ENCODE measurements at places on chromosomes 3 and 15. TPM values are rescaled to one million over a fixed set of nuclear protein-coding genes. Genes with fewer than 3 reads are reported as not detected.

DNA sequence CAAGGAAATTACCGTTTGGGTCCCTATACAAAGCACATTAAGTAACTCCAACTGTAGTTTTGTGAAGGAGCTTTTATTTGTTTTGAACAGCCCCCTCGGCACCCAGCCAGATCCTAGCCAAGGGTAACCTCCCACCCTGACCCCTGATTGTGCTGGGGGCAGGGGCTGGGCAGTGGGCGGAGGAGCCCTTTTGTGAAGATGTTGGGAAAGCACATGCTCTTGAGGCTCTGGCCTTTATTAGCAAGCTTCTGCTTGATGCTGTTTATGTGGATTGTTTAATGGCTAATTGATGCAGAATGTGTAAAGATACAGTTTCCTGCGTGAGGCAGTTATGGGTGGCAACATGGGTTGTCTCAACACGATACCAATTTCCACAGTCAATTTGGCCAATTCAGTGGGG, 136.5 kb downstream of the MAP2K5 start:
- no peak for DNase-seq

- no peak for DNase-seq
These were observed 37.2 kb downstream of the DPH3 start for GRCh38 chr3:16227566-16227965.

GRCh38 chr15:63016234-63016633, 26.3 kb upstream of the TPM1 start:
- DNase-seq = no peak

DNA sequence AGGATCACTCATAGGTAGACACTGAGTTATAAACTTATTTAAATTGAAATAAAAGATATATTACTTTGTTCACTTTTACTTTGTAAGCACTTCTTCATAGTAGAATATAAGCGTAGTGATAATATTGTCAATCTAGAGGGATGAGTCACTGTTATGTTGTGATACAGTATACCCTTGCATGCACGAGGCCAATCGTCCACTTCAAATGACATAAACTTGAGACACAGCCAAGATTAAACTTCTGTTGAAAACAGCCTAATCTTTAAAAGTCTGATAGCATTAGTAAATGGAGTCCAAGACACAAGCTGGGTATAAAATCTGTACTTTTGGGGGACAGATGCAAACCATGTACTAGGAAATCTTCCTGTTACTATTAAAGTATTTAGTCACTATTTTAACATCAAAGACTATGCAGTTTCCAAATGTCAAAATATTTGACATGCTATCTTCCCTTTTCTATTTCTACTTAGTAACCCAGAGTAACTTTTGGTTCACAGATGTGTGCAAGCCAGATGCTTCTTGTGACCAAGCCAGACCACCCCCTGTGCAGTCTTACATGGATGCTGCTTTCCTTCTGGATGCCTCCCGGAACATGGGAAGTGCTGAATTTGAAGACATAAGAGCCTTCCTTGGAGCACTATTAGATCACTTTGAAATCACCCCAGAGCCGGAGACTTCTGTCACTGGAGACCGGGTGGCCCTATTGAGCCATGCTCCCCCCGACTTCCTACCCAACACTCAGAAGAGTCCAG, 85.3 kb downstream of the PIK3R4 start:
- DNase-seq = no peak

GRCh38 chr15:48385031-48385830, 54.0 kb downstream of the DUT start:
- DNase-seq = no peak

DNA sequence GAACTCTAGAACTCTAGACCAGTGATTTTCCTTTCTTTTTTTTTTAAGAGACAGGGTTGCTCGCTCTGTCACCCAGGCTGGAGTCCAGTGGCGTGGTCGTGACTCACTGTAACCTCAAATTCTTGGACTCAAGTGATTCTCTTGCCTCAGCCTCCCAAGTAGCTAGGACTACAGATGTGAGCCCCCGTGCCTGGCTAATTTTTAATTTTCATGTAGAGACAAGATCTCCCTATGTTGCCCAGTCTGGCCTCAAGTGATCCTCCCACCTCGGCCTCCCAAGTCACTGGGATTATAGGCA, 359.6 kb downstream of the SHQ1 start:
- no peak for DNase-seq

- no peak for DNase-seq
These were observed 14.4 kb upstream of the TNFSF10 start for GRCh38 chr3:172537507-172538158.

GRCh38 chr3:123448536-123449101, at the start of gene ADCY5:
ADCY5 (minus strand) TSS chr3:123449090; CDS start chr3:123448545, 545 bp downstream.
- DNase-seq = no peak

DNA sequence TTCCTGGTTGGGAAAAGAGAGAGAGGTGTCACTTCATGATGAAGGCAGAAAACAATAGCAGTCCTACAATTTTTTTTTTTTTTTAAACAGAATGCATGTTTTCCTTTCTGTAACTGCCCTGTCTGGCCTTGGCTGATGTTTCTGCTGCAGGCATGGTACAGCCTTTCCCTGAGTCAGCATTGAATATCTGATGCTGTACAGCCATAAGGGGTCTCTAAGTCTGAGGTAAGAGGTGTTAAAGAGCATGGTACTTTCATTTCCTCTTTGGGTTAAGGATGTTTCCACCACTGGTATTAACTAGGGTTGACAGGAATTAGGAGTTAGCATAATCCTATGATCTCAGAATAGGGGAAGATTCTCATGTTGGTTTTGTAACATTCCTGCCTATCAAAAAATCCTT, 147.4 kb downstream of the CHST2 start:
- no peak for DNase-seq

The MESP2 gene
- not detected for polyA plus RNA-seq

The TMEM45A gene
- polyA plus RNA-seq = not detected

The GRK7 gene
- polyA plus RNA-seq = not detected

Measured in naive thymus-derived CD8-positive, alpha-beta T cell (primary cell).